ENCODE measurements at places on chromosomes 4 and X.

GRCh38 chr4:65983061-65983460 is 312.8 kb upstream of the EPHA5 start:
- DNase-seq = no peak

- no peak for DNase-seq
Measured at GRCh38 chr4:87006426-87006675, 71.5 kb downstream of the AFF1 start.

DNA sequence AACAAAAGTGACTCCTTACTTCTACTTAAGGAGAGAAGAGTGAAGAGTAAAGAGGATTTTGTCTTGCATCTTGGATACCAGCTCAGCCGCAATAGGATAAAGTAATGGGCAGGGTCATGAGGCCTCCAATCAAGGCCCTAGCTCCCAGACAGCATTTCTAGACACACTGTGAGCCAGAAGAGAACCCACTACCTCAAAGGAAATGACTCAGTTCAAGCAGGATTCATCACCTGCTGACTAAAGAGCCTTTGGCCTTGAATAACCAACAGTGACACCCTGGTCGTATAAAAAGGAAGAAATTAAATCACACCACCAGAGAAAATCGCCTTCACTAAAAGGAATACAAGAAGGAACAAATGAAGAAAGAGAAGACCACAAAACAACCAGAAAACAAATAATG is 416.1 kb downstream of the PCDH18 start:
- DNase-seq = no peak

DNA sequence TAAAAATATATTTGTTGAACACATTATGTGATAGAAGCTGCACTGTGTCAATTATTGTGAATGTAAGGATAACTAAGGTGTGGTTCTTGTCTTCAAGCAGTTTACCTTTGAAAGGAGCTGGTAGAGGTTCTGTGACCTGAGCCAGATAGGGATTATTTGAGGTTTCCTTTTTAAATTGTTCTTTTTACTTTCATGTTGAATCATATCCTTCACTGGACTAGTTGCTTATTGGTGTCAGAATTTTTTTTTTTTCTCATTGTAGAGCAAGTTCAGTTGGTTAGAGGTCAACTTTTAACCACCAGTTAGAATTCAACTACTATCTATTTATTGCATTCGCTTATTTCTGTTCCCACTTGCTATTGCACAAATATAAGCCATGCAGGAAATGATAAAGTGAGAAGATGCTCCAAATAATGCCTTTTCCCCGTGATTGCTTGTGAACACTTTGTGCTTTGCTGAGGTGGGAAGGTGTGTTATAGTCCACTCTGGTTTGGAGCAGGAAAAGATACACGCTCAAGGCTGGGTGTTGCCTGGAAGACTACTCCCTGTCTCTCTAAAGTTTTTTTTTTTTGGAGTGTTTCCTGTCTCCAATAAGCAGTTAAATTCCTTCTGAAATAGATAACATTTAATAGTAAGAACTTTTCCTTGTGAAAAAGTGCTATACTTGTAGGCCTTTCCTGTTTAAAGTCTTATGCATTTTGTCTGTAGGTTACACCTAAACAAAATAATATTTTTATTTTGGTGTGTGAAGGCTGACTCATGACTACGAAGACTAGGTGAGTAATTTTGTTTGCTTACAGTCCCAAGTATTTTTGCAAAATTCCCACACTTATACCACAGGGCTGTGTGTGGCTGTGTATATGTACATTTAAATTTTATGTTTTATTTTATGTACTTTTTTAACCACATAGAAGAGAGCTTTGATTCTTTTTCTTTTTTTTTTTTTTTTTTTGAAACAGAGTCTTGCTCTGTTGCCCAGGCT is 83.8 kb upstream of the LCORL start:
- no peak for DNase-seq

GRCh38 chrX:40199704-40200103 is 101.9 kb upstream of the BCOR start:
- DNase-seq = no peak

GRCh38 chr4:148651991-148652390 is 209.8 kb upstream of the NR3C2 start:
- no peak for DNase-seq

- no peak for DNase-seq
Measured at GRCh38 chrX:113920661-113921060, 663.2 kb upstream of the HTR2C start.

GRCh38 chr4:87805971-87806370 is 6.6 kb downstream of the IBSP start:
- no peak for DNase-seq

GRCh38 chr4:160136021-160136420 is 1033.1 kb downstream of the RAPGEF2 start:
- no peak for DNase-seq

DNA sequence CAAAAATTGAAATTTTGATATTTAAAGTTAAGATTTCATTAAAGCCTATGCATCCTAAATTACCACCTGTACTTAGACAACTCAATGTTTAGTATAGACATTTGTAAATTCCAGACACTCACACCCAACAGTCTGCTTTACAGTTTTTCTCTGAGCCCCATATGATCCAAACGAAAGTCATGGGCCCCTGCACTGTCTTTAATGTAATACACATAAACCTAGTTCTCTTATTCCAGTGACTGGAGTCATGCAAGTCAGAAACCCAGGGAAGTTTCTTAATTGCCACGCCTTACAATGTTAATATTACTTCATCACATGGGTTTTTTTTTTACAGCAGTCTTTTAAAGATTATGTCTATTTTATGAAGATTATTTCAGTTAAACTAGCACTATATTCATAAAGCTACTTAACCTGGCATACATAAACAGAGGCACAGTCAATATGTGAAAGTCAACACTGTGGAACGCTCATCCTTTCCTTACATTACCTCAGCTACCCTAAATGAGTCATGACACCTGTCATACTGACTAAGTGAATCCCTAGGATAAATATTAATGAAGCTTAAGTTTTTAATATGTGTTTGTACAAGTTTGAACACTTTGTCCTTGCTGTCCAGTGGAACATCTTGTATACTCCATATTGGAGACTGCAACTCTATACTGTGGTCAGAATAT is 67.7 kb upstream of the H2AZ1 start:
- no peak for DNase-seq

- DNase-seq = no peak
Measured at GRCh38 chr4:123747016-123747415, 350.4 kb downstream of the SPRY1 start.
